Lower leg skin (tissue), 4 donors: ENCODE measurements at places on chromosomes 7 and 10. TPM values are rescaled to one million over a fixed set of nuclear protein-coding genes. Genes with fewer than 3 reads are reported as not detected.

GRCh38 chr10:86071758-86072157 is 294.8 kb downstream of the GRID1 start:
- peak; percentile 21 for DNase-seq

- DNase-seq: no peak
Observed at GRCh38 chr10:43667317-43667731, 18.6 kb upstream of the ZNF32 start.

DNA sequence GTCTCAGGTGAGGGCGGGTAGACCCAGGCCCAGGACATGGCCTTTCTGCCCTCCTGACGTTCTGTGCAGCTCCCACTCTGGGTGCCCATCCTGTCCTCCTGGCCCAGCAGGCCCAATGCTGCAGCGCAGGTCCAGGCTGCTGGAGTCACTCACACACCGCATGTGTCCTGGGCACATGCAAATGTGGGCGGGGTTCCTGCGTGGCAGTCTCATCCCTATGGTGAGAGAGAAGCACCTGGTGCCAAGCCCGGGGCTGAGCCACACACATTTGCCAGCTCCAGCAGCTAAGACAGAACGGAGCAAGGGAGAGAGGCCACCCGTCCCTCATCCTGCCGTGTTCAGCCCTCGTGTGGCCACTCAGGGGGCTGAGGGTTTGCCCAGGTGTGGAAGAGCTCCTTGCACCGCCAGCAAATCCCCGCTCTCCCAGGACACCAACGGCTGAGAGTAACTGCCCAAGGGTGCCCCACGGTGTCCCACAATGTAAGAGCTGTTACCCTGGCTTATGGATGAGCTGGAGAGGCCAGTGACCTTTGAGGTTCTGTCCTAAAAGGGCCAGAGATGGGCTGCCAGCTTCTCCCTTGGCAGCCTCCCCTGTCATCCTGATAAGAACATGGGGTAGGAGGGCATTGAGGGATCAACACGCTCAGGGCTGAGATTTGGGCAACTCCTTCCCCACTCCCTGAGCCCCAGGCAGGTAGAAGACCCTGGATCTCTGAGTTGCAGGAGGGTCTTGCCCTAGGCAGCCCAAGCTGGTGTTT is 4.4 kb downstream of the FUOM start:
- no peak for DNase-seq

GRCh38 chr7:102811942-102812678 is 63.3 kb downstream of the FAM185A start:
- DNase-seq: no peak

DNA sequence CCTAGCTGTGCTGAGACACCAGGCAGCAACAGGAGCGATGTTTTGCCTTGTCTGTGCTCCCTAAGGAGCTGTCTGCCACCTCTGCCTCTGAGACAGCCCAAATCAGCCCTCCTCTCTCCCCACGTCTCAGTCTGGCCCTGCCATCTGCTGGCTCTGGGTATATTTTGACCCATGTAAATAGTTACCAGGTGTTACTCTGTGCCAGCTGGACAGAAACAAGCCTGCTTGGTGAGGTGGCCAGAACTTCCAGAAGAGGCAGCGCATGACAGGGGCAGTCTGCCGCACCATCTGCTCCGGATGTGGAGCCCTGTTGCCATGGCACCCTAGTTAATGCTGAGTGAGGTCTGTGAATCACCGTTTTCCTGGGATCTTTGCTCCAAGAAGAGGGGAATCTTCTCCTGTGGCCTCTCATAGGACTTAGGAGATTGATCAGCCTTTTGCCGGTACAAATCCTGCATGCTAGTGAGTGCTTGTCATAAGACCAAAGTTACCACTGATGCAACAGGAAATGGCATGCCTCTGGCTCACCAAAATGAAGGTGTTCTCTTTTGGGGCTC is 31.8 kb downstream of the GSTO2 start:
- peak; percentile 59 for DNase-seq

DNA sequence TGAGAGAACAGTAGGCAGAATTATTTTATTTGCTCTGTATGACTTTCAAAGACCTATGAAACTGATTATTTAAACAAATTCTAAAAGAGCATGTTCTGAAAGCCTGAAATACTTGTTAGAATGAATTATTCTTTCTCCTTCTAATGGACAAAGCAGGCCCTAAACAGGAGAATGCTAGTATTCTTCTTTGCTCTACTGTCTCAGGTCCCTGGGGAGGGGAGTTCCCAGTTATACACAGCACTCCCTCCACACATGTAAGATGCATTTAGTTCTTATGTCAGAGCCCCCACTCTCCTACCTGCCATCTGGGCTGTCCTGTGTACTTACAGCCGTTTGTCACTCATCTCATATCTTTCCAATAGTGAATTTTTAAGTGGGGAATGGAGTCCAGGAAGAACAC is 633.5 kb upstream of the ANKRD30A start:
- no peak for DNase-seq

DNA sequence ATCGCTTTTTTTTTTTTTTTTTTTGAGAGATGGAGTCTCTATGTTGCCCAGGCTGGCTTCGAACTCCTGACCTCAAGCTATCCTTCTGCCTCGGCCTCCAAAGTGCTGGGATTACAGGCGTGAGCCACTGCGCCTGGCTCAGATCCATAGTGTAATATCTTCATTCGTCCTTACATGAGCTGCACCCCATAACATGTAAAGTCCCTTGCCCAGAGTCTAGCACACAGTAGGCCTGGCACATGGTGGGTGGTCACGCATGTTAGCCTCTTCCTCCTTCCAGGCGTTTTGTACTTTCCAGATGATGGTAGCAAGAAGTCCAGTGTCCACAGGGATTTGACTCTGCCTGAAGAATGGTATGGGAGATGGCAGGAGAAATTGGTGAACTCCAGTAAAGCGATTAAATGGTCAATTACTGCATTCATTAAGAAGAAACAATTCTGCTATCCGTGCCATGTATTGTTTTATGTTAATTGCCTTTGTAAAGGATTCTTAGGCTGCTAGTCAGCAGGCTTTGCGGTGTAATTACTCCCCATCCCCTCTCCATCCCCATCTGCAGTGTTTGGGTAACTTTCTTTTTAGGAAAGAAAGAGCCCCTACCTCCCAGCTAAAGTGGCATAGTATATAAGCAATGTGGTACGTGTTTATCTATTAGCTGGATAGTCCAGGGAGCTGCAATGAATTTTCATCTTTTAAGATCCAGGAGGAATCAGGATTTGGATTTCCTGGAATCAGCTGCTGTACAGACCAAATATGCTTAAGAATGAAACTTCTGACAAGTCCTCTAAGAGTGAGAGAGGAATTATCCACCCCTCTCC is 1.2 kb downstream of the TPST1 start:
- DNase-seq: no peak

VPS37D gene
- 2.7 TPM for total RNA-seq

NSUN5 gene
- 31.4 TPM for total RNA-seq
